NCI-H1105 treated with DMSO at 0.1 percent for 48 hours (cell line): ENCODE measurements at places on chromosomes 13 and 19.

- DNase-seq, result no peak
Measured at GRCh38 chr13:69956839-69957238, 150.8 kb upstream of the ATXN8OS start.

- DNase-seq, result no peak
Measured at GRCh38 chr19:10191347-10191746, 3.4 kb downstream of the DNMT1 start.

GRCh38 chr13:18944501-18945068, 237.0 kb downstream of the TUBA3C start:
- DNase-seq, result no peak

- no peak for DNase-seq
Measured at GRCh38 chr19:23283925-23284324, 33.7 kb upstream of the ZNF724 start.

- no peak for DNase-seq
Measured at GRCh38 chr13:20336761-20337160, 104.6 kb upstream of the GJB6 start.

DNA sequence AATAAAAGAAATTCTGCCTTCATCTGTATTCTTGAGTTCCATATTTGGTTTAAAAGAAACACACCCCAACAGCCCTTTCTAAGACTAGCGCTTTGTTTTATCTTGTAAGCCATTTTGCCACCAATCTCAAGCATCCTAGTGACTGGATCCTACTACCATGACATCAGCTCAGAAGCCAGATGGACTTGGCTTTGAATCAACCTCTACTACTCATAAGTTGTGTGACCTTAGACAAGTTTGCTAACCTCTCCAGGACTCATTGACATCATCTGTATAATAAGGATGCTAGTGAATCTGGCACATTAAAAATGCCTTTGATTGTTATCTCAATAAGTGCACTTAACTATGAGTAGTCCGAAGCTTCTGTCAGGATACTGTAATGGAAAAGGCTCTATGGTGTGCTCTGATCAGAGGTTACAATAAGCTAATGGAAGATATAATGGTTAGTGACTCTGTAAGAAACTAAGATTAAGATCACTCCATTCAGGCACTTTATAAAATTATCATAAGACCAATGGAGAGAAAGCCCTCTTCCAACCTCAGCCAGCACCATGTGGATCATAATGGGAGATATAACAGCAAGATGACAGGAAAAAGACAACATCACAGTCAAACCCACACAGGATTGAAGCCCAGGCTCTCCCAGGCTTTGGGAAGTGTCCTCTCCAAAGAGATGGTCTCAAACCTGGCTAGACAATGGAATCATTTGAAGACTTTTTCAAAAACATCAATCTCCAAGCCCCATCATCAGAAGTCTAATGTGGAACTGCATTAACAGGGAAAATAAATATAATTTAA, 180.6 kb upstream of the MIR17HG start:
- DNase-seq, result no peak

- no peak for DNase-seq
Measured at GRCh38 chr19:24000656-24001055, 86.0 kb downstream of the ZNF726 start.

- DNase-seq, result no peak
Measured at GRCh38 chr19:2478756-2479555, 3.0 kb downstream of the GADD45B start.

DNA sequence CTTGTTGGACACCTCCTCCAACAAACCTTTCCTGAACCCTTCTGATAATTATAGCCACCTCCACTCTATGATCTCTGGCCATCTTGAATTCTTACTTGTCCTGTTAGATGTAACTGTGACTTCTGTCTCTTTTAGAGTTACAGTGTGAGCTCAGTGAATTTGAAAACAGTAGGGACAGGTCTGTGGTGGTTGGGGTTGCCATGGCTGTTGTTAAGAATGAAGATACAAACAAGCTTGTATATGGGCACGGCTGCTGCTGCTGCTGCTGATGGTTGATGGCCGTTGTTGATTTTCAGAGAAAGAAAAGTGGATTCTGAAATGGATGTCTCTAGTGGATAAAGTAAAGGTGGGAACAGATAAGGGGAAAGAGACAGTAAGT, 101.5 kb downstream of the STARD13 start:
- DNase-seq, result no peak

GRCh38 chr13:42747399-42747873, 33.9 kb upstream of the FAM216B start:
- no peak for DNase-seq

DNA sequence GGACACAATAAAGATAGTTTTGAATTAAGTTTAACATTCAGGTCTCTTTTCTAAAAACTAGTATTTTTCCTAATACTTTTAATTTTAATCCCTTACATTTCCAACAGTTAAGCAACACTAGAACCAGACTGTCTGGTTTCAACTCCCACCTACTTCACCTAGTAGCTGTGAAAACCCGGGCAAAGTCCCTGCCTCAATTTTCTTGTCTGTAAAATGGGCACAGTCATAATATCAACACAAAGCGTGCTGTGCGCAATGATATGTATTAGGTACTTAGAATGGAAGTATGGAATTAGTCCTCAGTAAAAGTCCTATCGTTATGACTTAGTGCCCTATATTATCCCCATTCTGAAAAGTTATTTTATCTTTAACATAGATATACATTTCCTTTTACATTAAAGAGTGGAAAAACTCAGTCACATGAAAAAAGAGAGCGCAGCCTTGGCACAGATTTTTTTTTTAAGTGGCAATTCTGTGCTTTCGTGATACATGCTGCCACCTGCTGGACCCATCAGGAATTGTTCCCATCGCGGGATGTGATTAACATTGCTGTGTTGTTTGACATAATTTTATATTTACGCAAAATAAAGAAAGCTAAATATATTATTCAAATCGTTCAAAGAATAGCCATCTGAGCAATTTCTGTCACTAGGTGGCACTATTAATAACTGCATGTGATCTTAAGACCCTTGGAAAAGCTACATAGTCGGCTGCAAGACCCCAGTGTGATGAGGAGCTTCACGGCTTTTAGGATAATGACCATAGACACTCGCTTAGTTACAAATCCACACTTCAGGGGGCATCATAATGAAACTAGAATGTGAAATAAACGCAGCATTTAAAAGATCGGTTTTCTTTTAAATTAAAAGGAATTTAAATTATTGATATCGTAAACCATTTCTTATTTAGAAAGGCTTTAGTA, 59.9 kb downstream of the LIG4 start:
- DNase-seq, result peak; percentile 13
